ENCODE measurements at places on chromosomes 13 and 19. TPM values are rescaled to one million over a fixed set of nuclear protein-coding genes. Genes with fewer than 3 reads are reported as not detected.

FAM216B gene
- total RNA-seq: 0.05 TPM

ZNF888 gene
- 7.4 TPM for total RNA-seq

TTYH1 gene
- 0.62 TPM for total RNA-seq

ZNF558 gene
- total RNA-seq: 43.3 TPM

SPRED3 gene
- 3.8 TPM for total RNA-seq

MED4 gene
- 26.5 TPM for total RNA-seq

S1PR4 gene
- 0.26 TPM for total RNA-seq

RXFP2 gene
- total RNA-seq: not detected

GZMM gene
- 0.69 TPM for total RNA-seq

PSPC1 gene
- 39.1 TPM for total RNA-seq

EDDM13 gene
- total RNA-seq: not detected

PLIN4 gene
- total RNA-seq: 10.2 TPM

NXNL1 gene
- not detected for total RNA-seq

C19orf67 gene
- total RNA-seq: 0.28 TPM

EHD2 gene
- 41.8 TPM for total RNA-seq

CCDC70 gene
- not detected for total RNA-seq

AZU1 gene
- 5.8 TPM for total RNA-seq

GIPR gene
- total RNA-seq: 2.0 TPM

AMER2 gene
- not detected for total RNA-seq

TUBA3C gene
- not detected for total RNA-seq

LILRA6 gene
- total RNA-seq: 0.08 TPM

ZNF649 gene
- total RNA-seq: 4.3 TPM

MISP3 gene
- 1.5 TPM for total RNA-seq
